ENCODE measurements at places on chromosomes 2 and 18. TPM values are rescaled to one million over a fixed set of nuclear protein-coding genes. Genes with fewer than 3 reads are reported as not detected.

The AGXT gene
- not detected for total RNA-seq

GRCh38 chr2:196336207-196336606, 164.8 kb upstream of the STK17B start:
- H3K27ac ChIP-seq, result no peak overlapping the region
- no peak for DNase-seq
- H3K36me3 ChIP-seq, result no peaks in the 10 kb centered on the region
- H3K4me1 ChIP-seq, result no peaks in the 10 kb centered on the region
- no peak overlapping the region for H3K4me3 ChIP-seq
- H3K27me3 ChIP-seq, result no peaks in the 10 kb centered on the region

GRCh38 chr2:75589391-75590105, 28.8 kb upstream of the EVA1A start:
- no peak overlapping the region for H3K4me3 ChIP-seq
- H3K27me3 ChIP-seq, result no peaks in the 10 kb centered on the region
- no peaks in the 10 kb centered on the region for H3K36me3 ChIP-seq

The STON1 gene
- total RNA-seq, result 116 TPM

DNA sequence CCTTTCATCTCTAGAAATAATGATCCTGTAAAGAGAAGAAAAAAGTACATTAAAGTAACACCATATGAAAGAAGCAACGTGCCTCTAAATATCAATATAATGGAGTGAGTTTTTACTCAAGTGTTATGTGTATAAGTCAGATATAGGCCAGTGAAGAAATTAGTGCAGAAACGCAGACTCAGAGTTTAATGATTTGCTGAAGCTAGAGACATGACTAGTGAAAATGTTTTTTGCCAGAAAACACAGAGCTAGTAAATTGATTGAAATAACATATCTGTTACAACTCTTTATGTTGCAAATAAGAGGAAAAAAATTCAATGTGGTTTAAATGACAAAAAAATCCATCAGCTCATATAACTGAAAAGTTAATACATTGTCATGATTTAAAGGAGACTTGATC, 217.2 kb upstream of the NXPH2 start:
- no peak overlapping the region for H3K4me3 ChIP-seq
- no peaks in the 10 kb centered on the region for H3K27me3 ChIP-seq
- no peaks in the 10 kb centered on the region for H3K36me3 ChIP-seq
- DNase-seq, result no peak
- no peak overlapping the region for H3K27ac ChIP-seq
- no peaks in the 10 kb centered on the region for H3K4me1 ChIP-seq

GRCh38 chr2:57119141-57119540, 927.5 kb upstream of the VRK2 start:
- H3K27ac ChIP-seq, result no peak overlapping the region
- no peaks in the 10 kb centered on the region for H3K36me3 ChIP-seq
- no peak for DNase-seq
- no peaks in the 10 kb centered on the region for H3K4me1 ChIP-seq
- no peak overlapping the region for H3K4me3 ChIP-seq

- peak overlapping the region; percentile 96 for H3K27ac ChIP-seq
- H3K4me1 ChIP-seq, result peaks cover 22% of the 10 kb centered on the region
- H3K4me3 ChIP-seq, result peak overlapping the region; percentile 67
- no peaks in the 10 kb centered on the region for H3K27me3 ChIP-seq
- DNase-seq, result peak; percentile 23
- peaks cover 16% of the 10 kb centered on the region for H3K36me3 ChIP-seq
Measured at GRCh38 chr2:131093696-131094462, 619 bp upstream of the FAM168B start.

DNA sequence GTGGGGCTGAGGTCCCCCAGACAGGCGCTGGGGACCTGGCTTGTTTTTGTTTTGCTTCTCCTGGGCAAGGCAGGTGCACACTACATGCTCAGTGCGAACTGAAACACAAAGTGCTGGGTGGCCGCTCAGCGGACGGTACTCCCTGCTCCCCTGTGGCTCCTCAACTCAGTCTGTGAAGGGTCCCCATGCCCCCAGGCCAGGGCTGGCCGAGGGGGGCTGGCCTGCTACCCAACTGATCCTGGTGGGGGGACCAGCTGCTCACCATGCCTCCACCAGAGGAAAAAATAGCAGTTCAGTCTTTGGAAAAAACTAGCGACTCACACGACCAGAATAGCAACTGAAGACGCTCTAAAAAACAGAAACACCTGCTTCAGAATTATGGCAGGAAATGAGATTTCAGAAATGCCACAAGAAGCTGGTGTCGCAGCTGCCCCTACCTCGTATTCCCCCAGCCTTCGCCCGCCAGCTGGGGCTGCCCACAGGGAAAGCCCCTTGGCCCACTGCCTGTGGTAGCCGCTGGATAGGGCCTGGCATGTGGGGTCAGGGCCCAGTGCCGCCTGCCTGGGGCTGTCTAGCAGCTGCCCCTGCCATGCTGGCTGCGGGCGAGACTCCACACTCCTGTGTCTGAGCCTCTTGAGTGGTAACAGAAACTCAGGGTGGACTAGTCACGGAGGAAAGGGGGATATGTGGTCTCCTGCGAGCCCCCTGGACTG, 43.7 kb downstream of the MEX3C start:
- H3K4me3 ChIP-seq, result no peak overlapping the region
- no peaks in the 10 kb centered on the region for H3K27me3 ChIP-seq
- DNase-seq, result no peak
- no peak overlapping the region for H3K27ac ChIP-seq
- no peaks in the 10 kb centered on the region for H3K36me3 ChIP-seq

GRCh38 chr2:134459706-134460406, 206.0 kb downstream of the MGAT5 start:
- no peak overlapping the region for H3K4me3 ChIP-seq
- DNase-seq, result no peak
- peaks cover 19% of the 10 kb centered on the region for H3K4me1 ChIP-seq
- H3K27ac ChIP-seq, result no peak overlapping the region
- H3K27me3 ChIP-seq, result no peaks in the 10 kb centered on the region

DNA sequence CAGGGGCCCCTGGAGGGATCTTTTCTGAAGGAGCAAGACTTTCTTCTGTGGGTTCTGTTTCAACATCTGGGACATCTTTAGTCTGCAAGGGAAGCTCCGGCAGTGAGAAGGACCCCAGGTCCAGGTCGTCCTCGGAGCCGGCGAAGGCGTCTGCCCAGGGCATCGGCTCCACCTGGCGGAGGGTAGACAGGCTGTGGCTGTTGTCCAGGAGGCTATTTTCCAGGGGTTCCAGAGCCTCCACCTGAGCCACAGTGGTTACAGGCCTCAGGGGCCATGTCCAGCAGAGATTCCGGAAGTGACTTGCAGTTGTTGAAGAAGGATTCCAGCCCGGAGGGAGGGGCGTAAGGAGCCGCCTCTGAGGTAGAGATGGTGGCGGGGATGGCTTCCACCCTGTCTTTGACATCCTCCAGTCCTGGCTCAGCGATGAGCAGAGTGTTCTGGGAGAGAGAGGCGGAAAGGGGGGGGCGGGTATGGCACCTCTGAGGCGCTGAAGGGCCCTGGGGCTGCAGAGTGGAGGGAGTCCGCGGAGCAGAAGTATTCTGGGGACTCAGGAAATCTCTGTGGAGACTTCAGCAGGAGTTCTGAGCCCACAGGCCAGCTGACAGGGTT, 891.3 kb upstream of the LRRTM1 start:
- H3K36me3 ChIP-seq, result no peaks in the 10 kb centered on the region
- H3K27ac ChIP-seq, result no peak overlapping the region
- no peaks in the 10 kb centered on the region for H3K4me1 ChIP-seq
- H3K4me3 ChIP-seq, result no peak overlapping the region

All from stomach (tissue), 19 donors.